ENCODE measurements at places on chromosomes 5 and 9.

DNA sequence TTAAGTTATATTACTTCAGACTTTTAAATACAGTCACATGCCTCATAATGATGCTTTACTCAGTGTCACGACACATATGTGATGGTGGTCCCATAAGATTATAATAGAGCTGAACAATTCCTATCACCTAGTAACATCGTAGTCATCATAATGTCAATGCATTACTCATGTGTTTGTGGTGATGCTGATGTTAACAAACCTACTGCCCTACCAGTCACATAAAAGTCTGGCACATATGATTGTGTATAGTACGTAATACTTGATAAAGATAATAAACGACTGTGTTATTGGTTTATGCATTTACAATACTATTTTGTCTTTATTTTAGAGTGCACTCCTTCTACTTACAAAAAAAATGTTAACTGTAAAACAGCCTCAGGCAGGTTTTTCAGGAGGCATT is 103.7 kb downstream of the PAM start:
- DNase-seq = no peak

- no peak for DNase-seq
Measured at GRCh38 chr5:59819806-59820205, 73.7 kb downstream of the PDE4D start.

- DNase-seq = no peak
Measured at GRCh38 chr9:94699715-94700373, 26.7 kb upstream of the AOPEP start.

DNA sequence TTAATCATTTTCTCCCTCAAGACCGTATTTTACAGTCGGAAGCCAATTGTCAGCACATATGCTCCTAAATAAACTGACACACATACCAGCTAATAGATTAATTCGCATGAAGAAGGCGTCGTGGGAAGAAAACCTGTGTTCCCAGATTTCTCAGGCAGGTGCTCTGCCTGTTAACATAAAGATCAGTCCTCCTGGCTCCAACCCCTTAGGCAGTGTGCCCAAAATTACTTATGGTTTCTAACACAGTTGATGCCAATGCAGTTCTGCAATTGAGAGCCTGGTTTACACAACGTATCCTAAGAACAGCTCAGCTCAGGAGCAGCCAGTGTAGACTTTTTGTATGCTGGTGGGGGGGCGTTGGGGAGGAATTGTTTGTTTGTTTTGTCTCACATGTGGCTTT is 208.3 kb downstream of the ENC1 start:
- peak; percentile 63 for DNase-seq

DNA sequence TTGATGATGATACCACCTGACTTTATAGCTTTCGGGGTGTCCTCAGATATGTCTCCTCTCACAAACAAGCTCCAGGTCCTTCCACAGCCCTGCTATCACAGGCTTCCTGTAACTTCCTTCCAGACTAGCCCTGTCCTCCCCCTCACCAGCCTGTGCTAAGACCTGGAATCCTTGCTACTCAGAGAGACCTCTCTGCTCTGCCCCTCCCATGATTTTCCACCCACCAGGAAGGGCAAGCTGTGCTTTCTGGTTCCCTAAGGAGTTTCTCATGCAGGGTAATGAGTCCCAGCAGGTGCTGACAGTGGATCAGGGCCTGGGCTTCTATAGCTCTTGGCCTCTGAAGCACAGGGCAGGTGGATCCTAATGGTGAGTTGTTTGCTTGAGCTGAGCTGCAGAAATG is 86.9 kb downstream of the AOPEP start:
- no peak for DNase-seq

DNA sequence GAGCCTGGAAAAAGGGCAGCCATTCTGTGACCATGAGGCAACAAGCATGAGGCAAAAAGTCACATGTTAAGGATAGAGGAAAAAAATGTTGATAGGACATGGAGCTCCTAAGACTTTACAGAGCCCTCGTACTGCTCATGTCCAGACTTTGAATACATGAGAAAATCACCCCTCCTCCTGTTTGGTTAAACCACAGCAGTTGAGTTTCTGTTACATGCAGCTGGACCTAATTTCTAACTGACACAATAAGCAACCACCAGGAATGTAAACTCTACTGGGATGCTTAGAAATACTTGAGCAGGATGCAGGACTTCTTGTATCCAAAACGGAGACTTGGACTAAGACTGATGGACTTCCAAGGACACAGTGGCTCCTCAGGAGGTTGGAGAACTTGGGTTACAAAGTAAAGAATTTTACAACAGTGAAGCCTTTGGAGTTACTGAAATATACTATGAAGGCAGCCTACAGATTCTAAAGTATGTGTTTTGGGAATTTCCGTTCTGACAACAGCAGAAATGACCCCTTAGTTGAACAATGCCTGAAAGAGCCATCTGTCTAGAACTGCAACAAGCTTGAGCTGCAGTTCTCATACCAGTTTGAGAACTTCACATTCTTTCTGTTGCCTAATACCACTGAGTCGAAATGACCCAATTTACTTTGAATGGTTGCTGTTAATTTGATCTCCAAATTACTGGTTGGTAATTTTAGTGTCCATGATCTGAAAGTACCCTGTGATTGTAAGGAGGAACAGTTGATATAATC is 268.9 kb downstream of the PIK3R1 start:
- peak; percentile 48 for DNase-seq

GRCh38 chr9:73030370-73031030 is 77.6 kb upstream of the ALDH1A1 start:
- DNase-seq = no peak

- DNase-seq = no peak
Measured at GRCh38 chr5:52864371-52864770, 76.7 kb downstream of the ITGA1 start.

DNA sequence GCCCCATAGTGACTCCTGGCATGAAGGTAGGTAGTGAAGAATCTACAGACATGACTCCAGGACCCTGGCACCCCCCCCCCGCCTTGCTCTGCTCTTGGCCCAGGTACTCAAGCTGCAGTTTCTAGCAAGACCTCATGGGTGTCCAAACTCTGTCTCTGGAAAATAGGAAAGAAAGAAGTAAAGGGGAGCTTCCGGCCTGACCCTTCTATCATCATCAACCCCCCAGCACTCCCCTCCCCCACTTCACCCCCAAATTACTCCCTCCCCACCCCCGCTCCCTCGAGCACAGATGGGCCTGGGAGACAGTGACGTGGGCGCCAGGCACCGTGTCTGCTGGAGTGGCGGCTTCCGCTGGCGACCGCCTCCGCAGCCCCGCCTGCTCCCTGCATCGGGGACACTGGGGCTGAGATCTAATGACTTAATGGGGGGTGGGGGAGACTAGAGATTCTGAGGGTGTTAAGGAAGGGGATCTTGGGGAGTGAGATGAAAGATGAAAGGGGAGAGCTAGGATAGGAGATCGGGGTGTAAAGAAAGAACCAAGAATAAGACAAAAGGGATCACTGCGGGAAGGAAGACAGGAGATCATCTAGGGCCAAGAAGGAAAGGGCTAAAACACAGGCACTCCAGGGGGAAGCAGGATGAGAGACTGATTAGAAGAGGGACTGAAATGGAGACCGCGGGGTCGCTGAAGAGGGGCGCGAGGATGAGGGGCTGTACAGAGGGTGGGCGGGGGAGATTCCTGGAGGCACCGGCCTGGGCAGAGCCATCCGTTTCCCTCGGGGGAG is 1.1 kb upstream of the DNAJB5 start:
- peak; percentile 52 for DNase-seq

DNA sequence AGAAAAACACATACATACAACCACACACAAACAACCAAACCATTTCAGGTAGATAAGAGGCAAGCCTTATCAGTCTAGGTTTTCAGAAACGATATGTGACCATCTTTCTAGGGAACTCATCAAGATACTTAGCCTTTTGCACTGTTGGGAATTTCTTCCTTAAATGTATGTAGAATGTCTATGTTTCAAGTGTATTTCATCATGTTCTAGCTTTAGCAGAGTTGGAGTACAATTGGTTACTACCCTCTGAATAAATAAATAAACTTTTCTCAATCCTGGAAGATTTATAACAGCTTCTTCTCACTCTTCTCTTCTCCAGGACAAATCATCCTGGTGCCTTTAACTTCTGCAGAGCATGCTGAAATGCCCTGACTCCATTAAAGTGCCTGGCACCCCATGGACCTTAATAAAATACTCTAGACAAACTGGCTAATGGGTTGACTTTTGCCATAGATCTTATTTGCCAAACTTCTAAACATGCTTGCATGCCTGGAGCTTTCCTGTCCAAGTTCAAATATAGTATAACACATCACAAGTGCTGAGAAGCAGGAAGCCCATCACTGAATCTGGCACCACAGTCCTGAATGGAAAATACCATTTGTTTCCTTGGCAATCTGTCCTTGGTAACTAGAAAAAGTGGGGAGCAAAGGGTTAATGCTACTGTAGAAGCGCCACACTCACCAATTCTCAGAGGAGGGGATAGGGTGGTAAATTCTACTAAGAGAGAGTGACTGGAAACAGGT is 33.1 kb upstream of the ZNF462 start:
- DNase-seq = no peak

- DNase-seq = peak; percentile 87
Measured at GRCh38 chr5:178483620-178484019, 106.6 kb downstream of the COL23A1 start.

DNA sequence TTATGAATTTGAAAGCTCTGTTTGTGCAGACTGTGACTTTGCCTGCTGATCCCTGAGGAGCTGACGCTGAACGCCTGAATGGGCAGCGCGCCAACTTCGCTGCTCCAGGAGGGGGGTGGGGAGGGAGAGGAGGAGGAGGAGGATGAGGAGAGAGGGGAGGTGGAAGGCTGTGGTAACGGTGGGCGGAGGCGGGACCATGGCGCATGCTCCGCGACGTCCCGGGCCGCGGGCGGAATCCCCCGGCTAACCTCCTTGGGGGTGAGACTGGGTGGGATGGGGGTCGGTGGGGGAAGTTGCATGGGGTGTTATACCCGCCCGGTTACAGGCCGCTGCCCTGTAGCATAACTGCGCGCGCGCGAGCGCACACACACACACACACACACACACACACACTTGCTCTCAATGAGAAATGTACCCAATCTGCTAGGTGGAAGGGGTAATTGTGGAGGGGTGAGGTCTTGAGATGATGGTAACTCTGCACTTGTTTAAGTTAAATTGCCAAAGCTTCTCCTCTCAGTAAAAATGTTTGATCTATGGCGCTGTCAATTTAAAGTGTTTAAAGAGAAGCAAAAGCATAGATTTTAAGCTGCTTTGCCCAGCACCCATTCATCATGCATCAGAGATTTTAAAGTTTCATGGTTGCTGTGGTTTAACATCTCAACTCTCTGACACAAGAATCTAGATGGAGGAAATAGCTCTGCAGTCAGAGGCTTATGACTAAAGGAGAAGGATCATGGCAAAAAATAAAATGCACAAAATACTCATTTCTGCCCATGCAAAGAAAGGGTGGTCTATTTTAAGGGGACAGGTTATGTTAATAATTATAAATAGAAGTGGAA is 76.6 kb upstream of the TBCA start:
- peak; percentile 37 for DNase-seq

GRCh38 chr9:109203761-109204360 is 36.8 kb upstream of the FRRS1L start:
- DNase-seq = no peak

GRCh38 chr5:31255041-31255440 is 61.6 kb downstream of the CDH6 start:
- no peak for DNase-seq

DNA sequence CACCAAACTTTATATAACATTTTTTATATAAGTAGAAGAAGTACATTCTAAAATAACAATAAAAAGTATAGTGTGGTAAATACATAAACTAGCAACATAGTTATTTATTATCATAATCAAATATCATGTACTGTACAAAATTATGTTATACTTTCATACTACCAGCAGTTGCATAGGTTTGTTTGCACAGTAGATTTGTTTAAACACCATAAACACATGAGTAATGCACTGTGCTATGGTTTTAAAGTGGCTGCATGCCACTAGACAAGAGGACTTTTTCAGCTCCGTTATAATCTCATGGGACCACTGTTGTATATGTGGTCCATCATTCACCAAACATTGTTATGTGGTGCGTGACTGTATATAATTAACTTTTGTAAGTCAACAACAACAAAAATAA is 137.6 kb downstream of the DRD1 start:
- DNase-seq = no peak

- peak; percentile 92 for DNase-seq
Measured at GRCh38 chr5:139262742-139263445, 30.6 kb upstream of the MATR3 start.

GRCh38 chr9:124858330-124859046 is 3.3 kb downstream of the RPL35 start:
- no peak for DNase-seq

- no peak for DNase-seq
Measured at GRCh38 chr5:174624733-174625522, 99.5 kb upstream of the MSX2 start.

DNA sequence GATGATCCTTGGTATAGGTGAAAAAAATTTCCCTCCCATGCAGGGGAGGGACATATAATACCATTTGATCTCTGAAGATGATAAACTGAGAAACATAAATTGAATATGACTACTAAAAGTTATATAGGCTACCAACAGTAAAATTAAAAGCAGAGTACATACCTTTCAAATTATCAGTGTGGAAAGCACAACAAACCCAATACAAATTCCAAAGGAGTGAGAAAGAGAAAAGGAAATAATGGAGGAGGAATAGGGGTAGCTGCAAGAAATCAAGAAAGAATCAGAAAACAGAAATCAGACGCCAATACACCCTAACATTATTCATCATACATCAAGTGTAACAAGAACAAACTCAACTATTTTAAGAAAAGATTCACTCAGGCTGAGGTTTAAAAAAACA is 17.7 kb downstream of the GNAQ start:
- no peak for DNase-seq

GRCh38 chr9:19564396-19565061 is 155.7 kb downstream of the ACER2 start:
- DNase-seq = no peak

DNA sequence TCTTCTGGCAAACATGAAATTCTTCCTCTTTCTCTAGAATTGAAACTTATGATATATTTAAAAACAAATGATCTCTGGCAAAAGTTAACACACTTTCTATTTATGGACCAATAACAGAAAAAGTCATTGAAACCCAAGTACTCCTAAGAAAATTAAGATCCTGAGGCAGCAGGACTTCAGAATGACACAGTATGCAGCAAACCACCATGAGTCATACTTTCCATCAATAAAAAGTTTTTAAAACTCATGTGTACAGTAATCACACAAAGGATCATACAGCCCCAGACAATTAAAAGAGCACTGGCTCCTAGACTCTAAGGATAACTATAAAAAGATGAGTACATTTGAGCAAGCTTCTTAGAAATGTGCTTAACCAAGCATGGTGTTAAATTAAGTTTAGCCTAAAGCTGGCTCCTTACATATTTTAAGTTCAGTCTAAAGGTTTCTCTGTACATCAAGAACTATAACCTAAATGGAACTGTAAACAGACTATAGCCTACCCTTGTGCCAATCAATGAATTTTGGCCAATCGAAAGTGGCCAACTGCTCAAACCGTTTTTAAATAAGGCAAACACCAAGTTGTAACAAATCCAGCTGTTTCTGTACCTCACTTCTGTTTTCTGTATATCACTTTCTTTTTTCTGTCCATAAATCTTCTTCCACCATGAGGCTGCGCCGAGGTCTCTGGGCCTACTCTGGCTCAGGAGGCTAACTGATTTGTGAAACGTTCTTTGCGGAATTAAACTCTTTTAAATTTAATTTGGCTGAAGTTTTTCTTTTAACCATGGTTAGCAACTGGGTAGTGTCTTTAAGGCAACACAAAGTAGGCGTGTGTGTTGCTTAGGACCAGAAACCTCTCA is 232.1 kb upstream of the PIK3R1 start:
- DNase-seq = peak; percentile 75
